ENCODE measurements at places on chromosomes 3 and 15.

DNA sequence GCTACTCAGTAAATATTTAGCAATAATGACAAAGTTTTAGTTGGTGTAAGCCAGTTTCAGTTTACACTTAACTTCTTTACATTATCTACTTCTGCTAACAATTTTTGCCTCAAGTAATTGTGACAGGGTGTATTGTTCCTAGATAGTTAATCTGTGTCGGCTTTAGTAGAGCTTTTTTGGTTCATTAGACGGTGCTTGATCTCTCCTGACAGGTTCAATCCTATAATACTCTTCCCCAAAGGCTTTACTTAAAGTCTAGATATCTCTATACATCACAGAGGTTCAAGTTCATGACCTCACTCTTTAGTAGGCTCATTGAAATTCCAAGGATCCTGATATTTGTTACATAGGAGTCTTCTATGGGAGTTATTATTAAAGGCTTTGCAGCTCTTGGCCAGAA lies 365.6 kb upstream of the DPPA4 start:
- DNase-seq = no peak

DNA sequence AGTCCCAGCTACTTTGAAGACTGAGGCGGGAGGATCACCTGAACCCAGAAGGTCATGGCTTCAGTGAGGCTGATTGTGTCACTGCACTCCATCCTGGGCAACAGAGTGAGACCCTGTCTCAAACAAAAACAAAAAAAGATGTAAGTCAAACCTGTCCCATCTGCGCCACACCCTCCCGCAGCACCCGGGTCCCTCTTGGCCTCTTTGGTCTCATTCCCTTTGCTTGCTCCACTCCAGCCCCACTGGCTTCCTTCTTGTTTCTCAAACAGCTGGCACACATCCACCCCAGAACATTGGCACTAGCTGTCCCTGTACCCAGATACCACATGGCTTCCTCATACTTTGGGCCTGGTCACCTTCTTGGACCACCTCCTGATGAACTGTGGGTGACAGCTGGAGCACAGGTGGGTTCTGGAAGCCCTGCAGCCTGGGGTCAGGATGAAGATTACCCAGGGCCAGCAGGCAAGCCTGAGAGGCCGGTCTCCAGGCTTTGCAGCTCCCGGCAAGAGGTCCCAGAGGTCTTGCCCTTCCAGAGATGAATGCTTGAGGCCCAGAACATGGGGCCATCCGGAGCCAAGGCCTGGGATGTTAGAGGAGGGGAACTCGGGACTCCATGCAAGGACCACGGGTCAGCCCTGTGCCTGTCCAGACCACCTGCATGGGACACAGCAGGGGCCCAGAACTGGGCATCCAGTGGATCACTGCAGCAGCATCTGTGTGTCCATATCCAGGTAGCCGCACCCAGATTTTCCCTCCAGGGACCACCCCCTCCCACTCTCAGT lies 10.9 kb upstream of the GATA2 start:
- no peak for DNase-seq

DNA sequence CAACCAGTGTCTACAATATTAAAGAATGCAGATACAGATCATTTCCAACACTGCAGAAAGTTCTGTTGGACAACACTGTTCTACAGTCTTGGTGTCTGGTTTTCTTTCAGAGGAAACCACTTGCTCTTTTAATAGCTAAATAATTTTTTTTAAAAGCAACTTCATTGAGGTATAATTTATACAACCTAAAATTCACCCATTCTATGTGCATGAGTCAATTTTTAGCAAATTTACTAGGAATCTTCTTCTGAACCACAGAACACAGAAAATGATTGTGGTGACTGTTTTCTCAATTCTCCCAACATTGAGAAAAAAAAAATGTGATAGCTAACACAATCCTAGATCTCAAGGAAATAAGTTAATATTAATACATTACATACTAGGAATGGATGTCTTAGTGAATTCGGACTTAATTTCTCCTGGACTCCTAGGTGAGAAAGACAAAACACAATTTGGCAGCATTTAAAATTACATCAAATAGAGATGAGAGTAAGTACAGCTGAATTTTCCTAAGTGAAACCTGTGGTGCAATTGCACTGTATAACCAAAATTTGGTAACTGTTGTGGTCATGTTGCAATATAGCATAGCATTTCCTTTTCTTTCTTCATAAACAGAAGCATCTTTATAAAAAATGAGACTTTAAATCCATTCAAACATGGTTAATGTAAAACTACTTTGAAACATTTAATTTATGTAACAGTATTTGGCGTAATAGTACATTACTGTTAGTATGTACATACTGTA lies 15.3 kb upstream of the PLCL2 start:
- DNase-seq = peak; percentile 28

DNA sequence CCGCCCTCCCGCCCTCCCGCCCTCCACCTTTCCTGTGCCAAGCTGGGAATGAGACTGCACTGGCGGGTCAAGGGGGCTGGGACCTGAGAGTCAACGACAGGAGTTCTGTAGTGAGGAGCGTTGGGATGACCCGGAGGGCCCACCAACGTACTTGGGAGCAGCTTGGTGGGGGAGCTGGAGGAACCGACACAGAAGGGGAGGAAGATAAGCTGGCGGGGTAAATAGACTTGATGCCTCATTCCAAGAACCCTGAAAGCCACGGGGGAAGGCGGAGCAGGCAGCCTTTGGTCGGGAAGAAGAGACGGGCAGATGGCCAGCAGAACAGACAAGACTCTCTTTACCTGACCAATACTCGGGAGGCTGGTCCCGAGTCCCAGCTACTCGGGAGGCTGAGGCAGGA lies 277 bp downstream of the FMN1 start:
- no peak for DNase-seq

- no peak for DNase-seq
These were observed 350.4 kb upstream of the SEMA6D start for GRCh38 chr15:47366884-47367283.
